ENCODE measurements at places on chromosomes 4 and X.

DNA sequence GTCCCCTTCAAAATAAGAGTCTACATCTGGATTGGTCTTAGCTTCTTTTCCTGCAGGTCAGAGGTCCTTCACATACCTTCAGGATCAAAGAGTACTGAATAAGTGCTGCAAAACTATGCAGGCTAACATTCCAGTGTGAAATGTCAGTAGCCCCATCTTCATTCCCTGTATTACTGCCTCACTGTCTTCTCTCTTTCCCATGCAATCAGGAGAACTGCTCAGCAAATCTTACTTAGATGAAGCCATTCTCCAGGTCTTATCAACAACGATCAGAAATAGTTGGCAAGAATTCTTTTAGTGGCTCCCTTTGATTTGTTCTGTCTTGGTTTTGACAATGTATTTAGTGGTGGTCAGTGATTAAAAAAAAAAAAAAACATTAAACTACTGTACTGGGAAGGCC, 26.0 kb upstream of the IQCM start:
- DNase-seq, result no peak

DNA sequence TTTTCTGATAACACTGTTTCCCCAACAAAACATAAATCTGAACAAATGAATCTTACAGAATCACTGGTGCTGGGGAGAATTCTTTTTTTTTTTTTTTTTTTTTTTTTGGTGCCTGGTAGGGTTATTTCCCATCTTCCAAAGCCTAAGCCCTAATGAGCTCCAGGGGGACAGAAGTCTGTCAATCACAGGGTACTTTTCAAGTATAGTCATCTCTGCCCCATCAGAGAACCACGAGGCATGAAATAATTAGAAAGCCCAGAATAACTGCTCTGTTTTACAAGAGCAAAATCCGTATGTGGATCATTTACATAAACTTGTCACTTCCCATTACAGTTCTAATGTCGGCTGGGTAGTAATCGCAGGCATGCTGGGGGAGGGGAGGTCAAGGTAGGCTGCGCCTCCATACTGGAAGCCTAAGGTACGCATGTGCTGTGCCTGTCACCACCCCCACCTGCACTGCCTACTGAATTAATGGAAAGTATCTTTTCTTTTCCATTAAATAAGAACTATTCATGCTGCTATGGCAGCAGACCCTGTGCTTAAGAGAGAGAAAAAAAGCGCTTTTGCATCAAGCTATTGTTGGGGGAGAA, 164.7 kb upstream of the LEF1 start:
- no peak for DNase-seq

- DNase-seq, result no peak
Measured at GRCh38 chrX:119194621-119195020, 41.5 kb upstream of the PGRMC1 start.

- DNase-seq, result no peak
Measured at GRCh38 chr4:69039071-69039470, 57.2 kb upstream of the UGT2B7 start.

GRCh38 chr4:164606478-164606877, 147.5 kb upstream of the SMIM31 start:
- no peak for DNase-seq

DNA sequence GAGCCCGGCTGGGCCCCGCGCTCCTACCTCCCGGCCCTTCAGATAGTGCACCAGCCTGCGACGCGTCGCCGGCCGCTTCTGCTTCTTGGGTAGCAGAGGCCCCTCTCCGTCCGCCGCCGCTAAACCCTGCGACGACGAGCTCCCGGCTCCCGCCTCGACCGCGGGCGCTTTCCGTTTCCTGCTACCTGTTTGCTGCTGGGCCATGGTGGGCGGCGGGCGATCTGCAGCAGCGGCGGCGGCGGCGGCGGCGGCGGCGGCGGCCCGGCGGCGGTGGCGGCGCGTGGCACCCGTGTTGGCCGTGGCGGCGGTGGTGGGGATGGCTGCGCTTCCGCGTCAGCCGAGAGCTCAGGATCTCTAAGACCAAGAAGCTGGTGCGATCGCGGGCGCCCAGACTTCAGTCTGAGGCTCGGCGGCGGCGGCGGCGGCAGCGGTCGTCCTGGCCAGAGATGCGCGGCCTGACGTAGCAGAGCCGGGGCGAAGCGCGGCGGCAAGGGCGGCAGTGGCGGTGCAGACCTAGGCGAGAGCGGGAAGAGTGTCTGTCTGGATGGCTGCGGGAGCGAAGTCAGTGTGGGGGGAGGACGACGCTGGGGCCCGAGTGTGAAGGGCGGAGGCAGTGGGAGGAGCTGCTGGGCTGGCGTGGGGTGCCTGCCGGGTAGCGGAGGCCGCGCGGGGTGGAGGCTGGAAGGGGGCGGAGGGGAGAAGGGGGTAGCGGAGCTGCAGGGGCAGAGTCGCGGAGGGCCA, at the start of gene DCAF12L2:
DCAF12L2 (minus strand) TSS at position 569 of the 741 bp plus-strand sequence; CDS start at position 204, 365 bp downstream.
- no peak for DNase-seq

DNA sequence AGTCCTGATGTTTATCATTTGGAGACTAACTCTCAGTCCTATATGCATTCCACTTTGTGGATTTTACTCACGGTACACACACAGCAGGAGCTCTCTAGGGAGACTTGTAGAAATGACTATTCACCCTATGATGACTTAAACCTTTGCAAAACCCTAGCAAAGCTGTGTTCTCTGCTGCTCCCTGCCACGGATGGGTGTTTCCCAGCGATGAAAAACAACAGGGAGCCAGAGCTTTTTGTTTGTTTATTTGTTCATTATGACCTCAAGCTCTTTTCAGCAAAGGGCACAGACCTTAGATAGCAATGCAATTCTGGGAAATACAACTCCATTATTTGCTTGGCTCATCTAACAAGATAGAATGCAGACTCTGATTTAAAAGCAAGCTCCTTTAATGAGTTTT, 156.6 kb downstream of the GRIA3 start:
- no peak for DNase-seq

DNA sequence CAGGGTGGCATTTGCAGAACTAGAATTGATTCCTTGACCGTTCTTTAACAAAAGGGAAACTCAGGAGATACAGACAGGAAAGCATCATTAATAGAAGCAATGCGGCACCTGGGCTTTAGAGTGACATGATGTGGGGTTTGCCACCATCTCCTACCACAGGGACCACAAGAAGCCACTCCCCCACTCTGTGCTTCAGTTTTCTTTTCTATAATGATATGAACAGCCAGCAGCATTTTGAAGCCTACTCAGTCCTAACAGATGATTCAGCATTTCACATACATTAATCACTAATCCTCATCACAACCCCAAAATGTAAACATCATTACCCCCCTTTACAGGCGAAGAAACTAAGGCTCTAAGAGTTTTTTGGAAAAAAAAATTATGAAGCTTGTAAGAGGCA, 22.9 kb downstream of the CCDC149 start:
- DNase-seq, result no peak

Measured in CD4-positive, alpha-beta T cell treated with Interleukin-15 for 4 hours (primary cell).